Activated CD4-positive, alpha-beta memory T cell treated with anti-CD3 and anti-CD28 coated beads for 36 hours (primary cell): ENCODE measurements at places on chromosomes 5 and 9. TPM values are rescaled to one million over a fixed set of nuclear protein-coding genes. Genes with fewer than 3 reads are reported as not detected.

DNA sequence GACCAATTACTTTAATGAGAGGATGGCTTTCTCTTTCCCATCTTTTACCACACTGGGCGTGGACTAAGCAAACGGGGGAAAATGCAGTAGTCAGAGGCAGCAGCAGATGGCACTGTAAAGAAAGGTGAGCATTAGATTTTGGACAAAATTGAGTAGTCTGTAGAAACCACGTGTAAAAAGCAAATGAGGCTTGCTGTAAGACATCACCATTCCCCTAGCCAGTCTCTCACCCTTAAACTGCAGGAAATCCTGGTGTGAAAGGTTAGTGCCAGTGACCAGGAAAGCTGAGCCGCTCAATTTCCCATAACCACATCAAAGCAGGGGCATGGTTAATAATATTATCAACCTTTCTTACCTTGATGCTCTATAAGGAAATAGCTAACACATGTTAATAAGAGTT is 31.8 kb downstream of the SPATA31C2 start:
- H3K4me3 ChIP-seq: no peak overlapping the region
- H3K27ac ChIP-seq: no peak overlapping the region
- peak; percentile 39 for DNase-seq
- peaks cover 24% of the 10 kb centered on the region for H3K27me3 ChIP-seq
- H3K36me3 ChIP-seq: no peaks in the 10 kb centered on the region

PGM5 gene
- not detected for total RNA-seq

GRCh38 chr5:59021286-59021673 is 438.4 kb downstream of the RAB3C start:
- no peak overlapping the region for H3K4me3 ChIP-seq
- no peak for DNase-seq
- H3K36me3 ChIP-seq: peaks cover 50% of the 10 kb centered on the region
- H3K27me3 ChIP-seq: no peaks in the 10 kb centered on the region

DNM1 gene
- 1.1 TPM for total RNA-seq

GRCh38 chr5:159424123-159424522 is 93.8 kb upstream of the IL12B start:
- H3K27ac ChIP-seq: no peak overlapping the region
- peaks cover 25% of the 10 kb centered on the region for H3K4me1 ChIP-seq
- no peak overlapping the region for H3K4me3 ChIP-seq
- DNase-seq: no peak
- H3K27me3 ChIP-seq: no peaks in the 10 kb centered on the region
- H3K36me3 ChIP-seq: no peaks in the 10 kb centered on the region

- no peaks in the 10 kb centered on the region for H3K36me3 ChIP-seq
- no peak overlapping the region for H3K27ac ChIP-seq
- H3K4me1 ChIP-seq: peaks cover 3% of the 10 kb centered on the region
- H3K27me3 ChIP-seq: peaks cover 16% of the 10 kb centered on the region
These were observed 31.0 kb downstream of the GOLGA2 start for GRCh38 chr9:128244837-128245231.

RAI14 gene
- total RNA-seq: 5.4 TPM

DNA sequence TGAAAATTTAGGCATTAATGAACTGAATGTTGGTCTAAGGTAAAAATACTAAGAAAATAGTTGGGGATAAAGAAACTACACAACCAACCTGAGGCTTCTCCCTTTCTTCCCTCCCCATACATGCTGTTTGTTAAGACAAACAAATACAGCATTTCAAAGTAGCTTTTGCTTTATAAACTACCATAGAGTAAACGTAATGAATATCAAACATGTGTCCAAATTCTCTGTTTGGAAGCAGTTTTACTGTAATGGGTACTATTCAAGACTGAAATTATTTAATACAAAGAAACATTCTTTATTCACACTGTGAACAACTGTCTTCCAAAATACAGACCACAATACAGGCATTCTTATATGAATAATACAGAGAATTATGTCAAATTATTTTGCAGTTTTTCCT is 52.0 kb downstream of the SLC44A1 start:
- H3K4me1 ChIP-seq: peaks cover 20% of the 10 kb centered on the region
- H3K27ac ChIP-seq: no peak overlapping the region
- no peak overlapping the region for H3K4me3 ChIP-seq
- H3K36me3 ChIP-seq: peaks cover 12% of the 10 kb centered on the region
- no peaks in the 10 kb centered on the region for H3K27me3 ChIP-seq
- DNase-seq: no peak

FAM221B gene
- not detected for total RNA-seq

- H3K27me3 ChIP-seq: no peaks in the 10 kb centered on the region
- H3K36me3 ChIP-seq: no peaks in the 10 kb centered on the region
- no peak for DNase-seq
- no peaks in the 10 kb centered on the region for H3K4me1 ChIP-seq
These were observed 417.5 kb upstream of the ADAMTSL1 start for GRCh38 chr9:18056269-18056992.

ANKRD34B gene
- total RNA-seq: not detected

- peaks cover 14% of the 10 kb centered on the region for H3K36me3 ChIP-seq
- H3K4me3 ChIP-seq: no peak overlapping the region
- no peak for DNase-seq
- no peak overlapping the region for H3K27ac ChIP-seq
- H3K4me1 ChIP-seq: peaks cover under 1% of the 10 kb centered on the region
These were observed 10.0 kb downstream of the ALG2 start for GRCh38 chr9:99211746-99212145.

GRCh38 chr5:64749385-64749784 is 19.1 kb downstream of the SREK1IP1 start:
- H3K27ac ChIP-seq: no peak overlapping the region
- peaks cover 7% of the 10 kb centered on the region for H3K36me3 ChIP-seq
- no peak for DNase-seq
- H3K4me1 ChIP-seq: peaks cover 11% of the 10 kb centered on the region
- H3K4me3 ChIP-seq: no peak overlapping the region

JAKMIP2 gene
- total RNA-seq: 1.1 TPM

PFN3 gene
- total RNA-seq: not detected

LIFR gene
- total RNA-seq: 0.14 TPM

DNA sequence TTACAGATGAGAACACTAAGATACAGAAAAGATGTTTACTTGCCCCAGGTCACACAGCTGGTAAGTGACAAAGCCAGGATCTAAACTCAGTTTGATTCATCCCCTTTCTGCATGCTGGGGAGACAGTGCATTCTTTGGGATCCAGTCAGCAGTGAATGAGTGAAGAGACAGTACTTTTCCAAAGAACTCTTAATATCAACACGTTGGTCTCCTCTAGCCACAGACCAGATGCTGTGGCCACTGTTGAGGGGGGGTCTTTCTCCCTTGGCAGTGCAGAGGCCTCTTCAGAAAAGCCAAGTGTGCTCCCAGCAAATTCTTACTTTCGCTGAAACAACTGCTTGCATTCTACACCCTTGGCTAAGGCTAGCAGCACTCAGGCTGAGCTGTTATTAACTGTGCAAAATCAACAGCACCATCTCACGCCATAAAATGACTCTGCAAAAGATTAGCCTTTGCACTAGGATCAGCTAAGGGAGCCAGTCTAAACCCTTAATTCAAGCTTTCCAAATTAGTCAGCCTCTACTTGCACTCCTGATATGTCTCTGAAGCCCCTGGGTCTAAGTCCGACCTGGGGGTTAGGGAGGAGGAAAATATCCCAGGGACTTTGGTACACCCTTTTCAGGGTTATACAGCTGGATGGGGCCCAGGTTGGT is 4.8 kb upstream of the TMEM171 start:
- peaks cover 54% of the 10 kb centered on the region for H3K27me3 ChIP-seq
- no peak overlapping the region for H3K4me3 ChIP-seq
- peaks cover 7% of the 10 kb centered on the region for H3K4me1 ChIP-seq
- H3K36me3 ChIP-seq: no peaks in the 10 kb centered on the region

PCDHB8 gene
- not detected for total RNA-seq

- peaks cover 43% of the 10 kb centered on the region for H3K4me1 ChIP-seq
- peaks cover 18% of the 10 kb centered on the region for H3K36me3 ChIP-seq
- H3K4me3 ChIP-seq: peak overlapping the region; percentile 86
- H3K27ac ChIP-seq: peak overlapping the region; percentile 91
- H3K27me3 ChIP-seq: no peaks in the 10 kb centered on the region
- DNase-seq: peak; percentile 77
These were observed 1.3 kb downstream of the HMGXB3 start for GRCh38 chr5:150001660-150002486.

GRCh38 chr9:92668746-92669526 is 995 bp downstream of the IPPK start:
- peak; percentile 57 for DNase-seq
- peaks cover 41% of the 10 kb centered on the region for H3K4me1 ChIP-seq
- peaks cover 6% of the 10 kb centered on the region for H3K36me3 ChIP-seq
- no peaks in the 10 kb centered on the region for H3K27me3 ChIP-seq
- peak overlapping the region; percentile 95 for H3K4me3 ChIP-seq
